Stimulated activated CD4-positive, alpha-beta T cell treated with anti-CD3 and anti-CD28 coated beads, Interleukin-1b, Interleukin-23, amount 100 ng/mL, for 1 hour (primary cell): ENCODE measurements at places on chromosomes 16 and 17.

DNA sequence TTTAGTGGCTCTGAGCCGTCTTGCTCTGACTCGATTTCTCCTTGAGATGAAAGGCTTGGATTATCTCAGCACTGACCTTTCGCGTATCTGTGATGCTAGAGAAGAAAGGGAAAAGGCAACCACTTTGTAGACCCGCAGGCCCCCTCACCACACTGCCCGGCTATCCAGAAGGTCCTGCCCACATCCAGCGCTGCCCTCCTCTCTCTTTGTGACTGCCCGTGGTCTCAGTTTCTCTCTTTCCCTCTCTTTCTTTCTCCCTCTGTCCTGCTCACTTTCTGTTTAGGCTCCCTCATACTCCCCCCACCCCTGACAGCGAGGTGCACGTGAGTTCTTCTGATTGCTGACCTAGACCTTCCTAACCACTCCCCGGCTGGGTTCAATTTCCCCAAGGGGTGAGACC, 12.8 kb upstream of the TBX21 start:
- no peak for DNase-seq

GRCh38 chr16:2840914-2841313, 10.8 kb downstream of the ZG16B start:
- DNase-seq, result no peak

DNA sequence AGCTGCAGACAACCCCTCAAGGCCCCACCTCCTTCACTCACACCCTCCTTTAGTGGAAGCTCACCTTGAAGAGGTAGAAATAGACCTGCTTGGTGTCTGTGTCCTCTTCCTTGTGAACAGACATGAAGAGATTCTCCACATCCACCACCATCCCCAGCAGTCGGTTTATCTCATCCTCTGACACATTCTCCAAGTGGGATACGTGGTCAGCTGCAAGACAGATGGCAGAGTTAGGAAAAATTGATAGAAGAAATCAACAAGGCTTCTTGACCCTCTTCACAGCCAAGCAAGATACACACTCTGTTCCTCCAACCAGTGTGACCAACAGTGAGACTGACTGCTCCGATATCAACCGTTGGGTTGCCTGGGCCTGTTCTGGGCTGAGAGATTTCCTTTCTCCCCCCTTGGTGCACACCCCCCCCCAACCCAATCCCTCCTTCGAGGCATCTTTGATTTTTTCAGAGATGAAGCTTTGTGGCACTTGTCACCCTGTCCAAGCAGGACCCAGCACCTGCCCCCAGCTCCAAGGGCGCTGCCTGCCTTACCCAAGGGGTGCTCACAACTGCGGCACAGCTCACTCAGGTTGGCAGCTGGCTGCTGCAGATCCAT, 902 bp downstream of the KAT2A start:
- DNase-seq, result no peak

GRCh38 chr17:38354466-38354865, 2.8 kb downstream of the SOCS7 start:
- DNase-seq, result no peak

- DNase-seq, result no peak
Observed at GRCh38 chr16:87881324-87882200, 12.3 kb upstream of the SLC7A5 start.

DNA sequence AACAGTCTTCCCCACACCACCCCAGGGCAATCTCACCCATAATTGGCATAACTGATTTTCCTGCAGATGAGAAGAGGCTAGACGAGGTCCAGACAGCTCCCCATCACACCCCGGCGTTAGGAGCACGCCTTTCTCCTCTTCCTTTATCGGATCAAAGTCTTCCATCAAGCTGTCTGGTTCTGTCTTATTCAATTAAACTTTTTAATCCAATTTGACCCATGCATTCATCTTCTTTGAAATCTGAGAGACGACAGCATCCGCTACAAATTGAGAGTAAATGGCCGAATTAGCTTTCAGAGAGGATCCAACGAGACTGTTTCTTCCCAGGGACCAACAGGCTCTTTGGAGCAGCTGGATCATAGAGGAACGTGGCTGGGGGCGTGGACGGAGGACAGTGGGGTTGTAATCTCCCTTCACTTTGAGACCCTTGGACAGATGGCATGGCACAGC, 44.4 kb upstream of the GPRC5B start:
- no peak for DNase-seq

DNA sequence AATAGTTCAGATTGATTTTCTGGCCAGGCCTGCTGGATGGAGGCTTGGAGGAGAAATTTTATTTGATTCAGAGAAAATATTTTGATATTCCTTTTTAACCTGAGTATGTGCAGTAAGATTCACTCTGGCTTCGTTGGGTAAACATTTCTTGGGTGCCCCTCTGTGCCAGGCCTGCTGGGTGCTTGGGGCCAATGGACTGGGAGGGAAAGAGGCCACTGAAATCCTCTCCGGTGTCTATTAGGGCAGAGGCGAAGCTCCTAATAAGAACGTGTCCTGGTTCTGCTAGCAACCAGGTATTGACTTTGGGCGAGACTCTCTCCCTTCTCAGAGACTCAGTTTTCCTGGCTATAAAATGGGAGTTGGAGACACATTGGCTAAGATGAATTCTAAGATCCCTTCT, 122.5 kb downstream of the CYLD start:
- no peak for DNase-seq

DNA sequence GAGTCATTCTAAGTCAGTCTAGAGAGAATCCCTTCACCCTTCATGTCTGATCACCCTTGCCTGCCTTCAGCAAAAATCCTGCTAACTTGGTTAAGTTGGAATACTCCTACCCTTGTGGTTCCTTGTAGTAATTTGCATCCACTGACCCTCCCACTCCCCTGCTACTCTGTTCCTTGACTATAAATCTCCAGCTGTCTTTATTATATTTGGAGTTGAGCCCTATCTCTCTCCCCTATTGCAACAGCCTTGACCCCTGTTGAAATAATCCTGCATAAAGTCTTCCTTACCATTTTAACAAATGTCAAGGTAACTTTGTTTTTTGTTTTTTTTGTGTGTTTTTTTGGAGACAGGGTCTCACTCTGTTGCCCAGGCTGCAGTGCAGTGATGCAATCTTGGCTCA, 590.1 kb downstream of the WWOX start:
- no peak for DNase-seq

- DNase-seq, result no peak
Observed at GRCh38 chr17:15943971-15944758, 765 bp upstream of the ADORA2B start.

GRCh38 chr17:82902972-82903874, 63.4 kb upstream of the ZNF750 start:
- no peak for DNase-seq

GRCh38 chr17:10034719-10035475, 129.8 kb upstream of the RCVRN start:
- no peak for DNase-seq

- DNase-seq, result no peak
Observed at GRCh38 chr17:19546289-19547065, 12.8 kb downstream of the SLC47A1 start.
